Caki2 (cell line): ENCODE measurements at places on chromosomes 13 and 19. TPM values are rescaled to one million over a fixed set of nuclear protein-coding genes. Genes with fewer than 3 reads are reported as not detected.

- no peak for DNase-seq
Measured at GRCh38 chr13:73417012-73417615, 358.3 kb downstream of the KLF5 start.

DNA sequence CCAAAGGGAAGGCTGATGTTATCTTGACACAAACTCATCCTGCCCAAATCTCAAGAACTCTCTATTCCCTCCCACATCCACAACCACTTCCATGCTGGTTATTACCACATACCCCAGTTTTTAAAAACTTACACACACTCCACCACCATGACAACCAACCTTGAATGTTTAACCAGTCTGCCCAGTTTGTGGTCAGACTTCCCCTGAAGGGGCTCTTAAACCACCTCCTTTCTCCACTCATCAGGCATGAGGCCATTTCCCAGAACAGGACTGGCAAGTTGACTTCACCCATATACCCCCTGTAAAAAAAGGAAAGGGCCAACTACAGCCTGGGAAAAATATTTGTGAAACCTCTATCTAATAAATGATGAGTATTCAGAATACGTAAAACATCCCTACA lies 12.4 kb upstream of the ZSCAN4 start:
- DNase-seq = no peak

DNA sequence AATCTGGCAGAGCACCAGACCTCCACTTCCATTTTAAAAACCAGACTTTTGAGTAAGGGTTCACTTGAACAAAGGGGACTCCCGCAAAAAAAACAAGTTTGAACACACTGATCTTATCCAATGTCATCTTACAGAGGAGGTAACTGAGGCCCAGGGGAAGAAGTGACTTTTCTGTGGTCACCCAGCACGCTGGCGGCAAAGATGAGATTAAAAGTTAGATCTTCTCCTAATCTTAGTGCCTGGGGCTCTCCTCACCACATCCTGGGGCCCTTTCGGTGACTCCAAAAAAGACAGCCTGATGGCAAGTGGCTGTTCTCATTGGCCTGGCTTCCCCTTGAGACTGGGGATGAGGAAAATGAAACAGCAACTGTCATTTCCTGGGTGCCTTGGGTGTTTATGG lies 101.8 kb upstream of the ZNF98 start:
- DNase-seq = no peak

DNA sequence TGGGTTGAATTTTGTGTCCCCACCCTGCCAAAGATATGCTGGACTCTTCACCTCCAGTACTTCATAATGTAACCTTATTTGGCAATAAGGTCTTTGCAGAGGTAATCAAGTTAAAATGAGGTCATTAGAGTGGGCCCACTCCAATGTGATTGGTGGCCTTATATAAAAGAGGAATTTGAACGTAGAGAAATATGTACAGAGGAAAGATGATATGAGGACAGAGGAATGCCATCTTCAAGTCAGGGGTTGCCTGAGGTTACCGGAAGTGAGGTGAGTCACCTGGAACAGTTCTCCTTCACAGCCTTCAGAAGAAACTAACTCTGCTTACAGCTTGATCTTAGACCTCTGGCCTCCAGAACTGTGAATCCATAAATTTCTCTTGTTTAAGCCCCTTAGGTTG lies 69.9 kb downstream of the GPC5 start:
- DNase-seq = no peak

The CEACAM1 gene
- total RNA-seq = 0.09 TPM in 1 of 2 replicates, not detected in the other

The ZNF565 gene
- total RNA-seq = 1.6 and 2.0 TPM in 2 replicates

GRCh38 chr13:40148101-40148500 lies 492.6 kb downstream of the COG6 start:
- no peak for DNase-seq

DNA sequence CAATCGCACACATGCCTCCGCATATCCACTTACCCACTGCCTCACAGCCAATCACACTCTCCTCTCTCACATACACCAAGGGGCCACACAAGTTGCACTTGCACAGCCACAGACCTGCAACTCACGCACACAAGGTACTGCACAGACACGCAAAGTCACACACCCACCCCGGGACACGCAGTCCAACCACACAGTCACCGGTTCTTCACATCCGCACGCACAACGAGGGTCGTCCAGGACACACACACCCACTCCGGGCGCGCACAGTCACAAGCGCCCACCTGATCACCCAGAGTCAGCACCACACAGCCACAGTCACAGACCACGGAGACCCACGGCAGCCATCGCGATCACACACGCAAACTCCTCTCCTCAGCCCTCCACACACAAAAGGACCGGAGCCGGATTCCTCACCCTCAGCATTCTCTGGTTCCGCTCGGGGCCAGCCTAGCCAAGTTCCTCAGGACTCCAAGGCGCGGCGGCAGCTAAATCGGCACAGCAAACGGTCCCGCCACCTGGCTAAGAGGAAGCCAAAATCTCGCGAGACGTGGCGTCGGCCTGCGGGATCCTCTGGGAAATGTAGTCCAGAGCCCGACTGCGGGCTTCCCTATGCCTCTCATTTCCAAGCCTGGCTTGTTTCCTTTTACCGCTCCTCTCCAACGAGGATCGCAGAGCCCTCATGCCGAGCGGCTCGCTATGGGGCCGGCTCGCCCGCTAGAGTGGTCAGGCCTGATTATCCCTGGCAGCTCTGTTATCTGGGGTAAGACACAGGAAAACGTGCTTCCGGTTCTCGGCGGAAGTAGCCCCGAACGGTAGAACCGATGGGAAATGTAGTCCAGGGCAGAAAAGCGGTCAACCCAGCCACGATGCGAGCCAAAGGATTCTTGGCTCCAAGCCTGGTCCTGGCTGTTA lies at the start of gene ZNF850:
Gene ZNF850 (minus strand): TSS at position 497 of the 912 bp plus-strand sequence. CDS start 10,201 bp downstream, outside the sequence.
- peak; percentile 97 for DNase-seq

DNA sequence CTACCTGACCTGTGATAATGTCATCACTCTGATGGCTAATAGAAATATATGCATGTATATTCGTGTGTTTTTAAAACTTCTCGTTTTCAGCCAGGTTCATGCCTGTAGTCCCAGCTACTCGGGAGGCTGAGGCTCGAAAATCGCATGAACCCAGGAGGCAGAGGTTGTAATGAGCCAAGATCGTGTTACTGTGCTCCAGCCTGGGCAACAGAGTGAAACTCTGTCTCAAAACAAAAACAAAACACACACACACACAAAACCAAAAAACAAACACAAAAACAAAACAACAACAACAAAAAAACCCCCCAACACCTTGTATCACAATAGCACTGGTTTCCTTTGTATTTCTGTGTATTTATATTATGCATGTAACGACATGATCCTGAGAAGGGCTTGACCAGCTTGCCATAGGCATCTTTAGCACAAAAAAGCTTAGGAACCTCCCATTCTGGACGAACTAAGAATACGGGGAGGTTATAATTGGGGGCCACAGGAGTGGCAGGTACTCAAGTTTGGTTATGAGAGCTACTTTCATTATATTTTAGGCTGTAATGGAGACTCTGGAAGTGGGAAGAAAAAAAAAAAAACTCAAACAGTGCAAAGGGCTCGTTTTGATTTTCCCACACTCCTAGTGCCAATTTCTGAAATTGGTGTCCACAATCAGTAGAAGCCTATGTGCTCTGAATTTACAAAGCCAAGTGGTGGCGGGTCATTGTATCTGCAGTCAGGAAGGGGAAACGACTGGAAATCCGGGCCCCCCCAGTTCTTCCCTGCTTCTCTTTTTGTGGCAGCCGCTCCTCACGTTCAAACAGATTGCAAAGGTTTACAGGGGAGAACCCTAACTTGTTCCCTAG lies 1.2 kb upstream of the ACP7 start:
- DNase-seq = no peak

DNA sequence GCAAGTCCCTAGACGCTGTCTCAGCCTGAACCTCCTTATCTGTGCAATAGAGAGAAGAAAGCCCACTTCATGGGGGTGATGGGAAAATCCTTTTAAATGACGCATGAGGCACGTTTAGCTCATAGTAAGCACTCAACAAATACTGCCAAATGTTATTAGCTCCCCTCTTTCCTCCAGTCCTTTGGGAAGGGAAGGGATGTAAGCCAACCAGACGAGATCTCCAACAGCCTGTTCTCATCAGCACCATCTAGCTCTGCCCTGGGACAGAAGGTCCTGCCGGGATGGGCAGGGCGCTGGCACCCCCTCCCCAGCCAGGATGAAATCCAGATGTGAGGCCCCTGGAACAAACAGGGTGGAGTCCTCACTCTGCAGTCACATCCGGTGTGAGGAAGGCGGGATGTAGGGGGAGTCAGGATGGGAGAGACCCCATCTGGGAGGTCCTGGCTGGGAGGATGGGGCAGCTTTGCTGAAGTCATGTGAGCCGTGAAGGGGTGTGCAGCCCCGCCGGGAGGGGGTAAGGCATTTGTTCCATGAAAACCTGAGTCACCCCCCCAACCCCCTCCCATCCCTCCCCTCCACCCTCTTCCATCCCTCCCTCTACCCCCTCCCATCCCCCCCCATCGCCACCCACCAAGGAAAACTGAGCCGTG lies 4.6 kb downstream of the S1PR2 start:
- no peak for DNase-seq

DNA sequence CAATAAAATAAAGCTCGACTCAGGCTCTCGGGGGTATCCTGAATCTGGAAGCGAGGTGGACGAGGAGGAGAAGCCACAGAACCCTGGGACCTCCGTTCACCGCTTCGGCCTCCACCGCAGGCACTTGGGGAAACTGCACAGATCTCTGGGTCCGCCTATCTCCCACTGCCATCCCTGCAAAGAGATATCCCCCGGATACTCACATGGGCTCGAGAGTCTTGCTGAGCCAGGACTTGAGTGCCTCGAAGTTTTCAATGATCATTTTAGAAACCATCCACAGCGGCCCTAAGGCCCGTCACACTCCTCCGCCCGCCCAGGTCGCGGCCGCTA lies 589 bp downstream of the RBM26 start:
- DNase-seq = no peak

GRCh38 chr13:90984756-90985155 lies 362.7 kb upstream of the MIR17HG start:
- DNase-seq = no peak

DNA sequence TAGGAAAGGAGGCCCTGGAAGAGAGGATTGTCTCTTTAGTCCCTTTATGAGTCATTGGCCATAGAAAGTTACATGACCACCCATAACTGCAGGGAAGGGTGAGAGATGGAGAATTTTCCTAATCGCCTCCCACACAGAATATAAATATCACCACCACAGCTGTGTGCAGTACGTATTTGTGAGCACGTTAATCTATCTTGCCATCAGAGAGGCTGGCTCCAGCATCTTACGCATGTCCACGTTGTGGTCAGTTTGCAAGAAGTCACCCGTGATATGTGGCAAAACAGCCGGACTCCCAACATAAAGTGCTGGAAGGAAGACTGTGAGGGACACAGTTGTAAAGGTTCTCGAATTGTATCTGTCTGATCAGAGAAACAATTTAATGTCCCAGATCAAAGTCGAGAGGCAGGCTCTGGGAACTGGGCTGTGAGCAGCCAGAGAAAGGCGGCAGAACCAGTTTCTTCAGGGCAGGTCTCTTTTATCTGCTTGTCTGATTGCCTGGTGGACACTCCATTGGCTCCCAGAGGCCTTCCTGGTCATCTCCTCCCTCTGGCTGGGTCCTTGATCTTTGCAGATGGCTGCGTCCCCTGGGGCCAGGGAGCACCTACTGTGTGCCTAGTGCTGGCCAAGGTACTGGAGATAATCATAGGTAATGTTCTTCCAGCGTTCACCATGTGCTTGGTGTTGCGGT lies 74.9 kb downstream of the SIPA1L3 start:
- DNase-seq = no peak

- no peak for DNase-seq
Measured at GRCh38 chr13:33349986-33350826, 64.7 kb upstream of the STARD13 start.

GRCh38 chr19:46967578-46968032 lies 52.0 kb upstream of the NPAS1 start:
- DNase-seq = peak; percentile 82

DNA sequence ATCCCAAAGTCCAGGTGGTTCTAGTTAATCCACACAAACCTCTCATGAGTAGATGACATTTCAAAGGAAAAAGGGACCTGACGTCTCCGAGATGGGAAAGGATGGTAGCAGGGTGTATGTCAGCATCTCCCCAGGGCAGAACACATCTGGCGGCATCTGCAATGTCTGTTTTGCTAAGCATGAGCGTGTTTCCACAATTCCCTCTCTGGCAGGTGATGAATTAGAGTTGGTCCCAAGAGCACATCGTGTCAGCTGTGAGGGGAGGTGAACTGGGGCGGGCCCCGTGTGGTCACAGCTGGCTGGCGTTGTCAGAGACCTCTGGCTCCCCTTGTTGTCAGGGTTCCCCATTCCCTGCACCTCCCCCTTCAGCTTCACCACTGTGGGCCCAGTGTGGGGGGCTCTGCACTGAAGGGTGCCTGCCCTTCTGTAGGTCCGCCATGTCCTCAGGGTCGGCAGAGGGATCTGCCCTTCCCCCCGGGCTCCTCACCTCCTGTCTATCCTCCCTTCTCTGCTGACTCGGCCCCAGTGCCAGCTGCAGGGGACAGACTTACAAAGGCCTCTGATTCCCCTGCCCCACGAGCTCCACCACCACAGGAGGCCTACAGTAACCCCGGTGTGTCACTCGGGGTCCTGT lies 58.2 kb downstream of the CDADC1 start:
- DNase-seq = no peak

GRCh38 chr13:44760434-44760833 lies 184.3 kb upstream of the TSC22D1 start:
- DNase-seq = no peak

DNA sequence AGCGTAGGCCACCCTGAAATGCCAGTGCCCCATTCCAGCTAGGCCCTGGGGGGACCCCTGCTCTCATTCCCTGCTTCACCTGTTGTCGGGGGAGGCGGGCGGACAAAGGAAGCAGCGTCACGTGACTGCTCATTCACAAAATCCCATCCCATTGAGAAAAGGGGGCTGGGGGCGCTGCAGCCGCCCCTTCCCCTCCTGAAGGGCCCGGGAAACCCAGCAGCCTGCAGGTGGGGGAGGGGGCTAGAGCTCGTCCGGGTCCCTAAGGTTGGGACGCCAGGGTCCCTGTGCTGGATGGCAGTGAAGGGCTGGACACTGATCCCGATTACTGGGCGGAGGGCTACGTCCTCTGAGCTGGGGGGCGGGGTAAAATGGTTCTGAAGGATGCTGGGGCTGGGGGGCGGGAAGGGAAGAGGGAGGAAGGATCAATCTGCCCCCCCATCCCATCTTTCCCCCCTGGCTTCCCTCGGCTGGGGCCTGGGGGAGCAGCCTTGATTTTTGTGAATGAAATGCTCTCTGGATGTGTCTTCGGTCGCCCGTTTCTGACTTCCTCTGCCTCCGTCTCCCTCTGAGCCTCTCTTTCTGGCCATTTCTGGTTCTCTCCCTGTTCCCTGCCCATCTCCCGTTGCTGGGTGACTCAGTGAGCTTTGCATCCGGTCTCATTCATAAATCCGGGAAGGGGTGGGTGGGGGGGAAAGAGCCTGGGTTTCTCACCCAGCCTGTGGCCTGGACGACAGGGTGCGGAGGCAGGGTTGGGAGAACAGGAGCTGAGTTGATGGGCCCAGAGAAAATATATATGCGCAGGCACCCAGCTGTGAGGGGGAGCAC lies 816 bp downstream of the SPRED3 start:
- DNase-seq = no peak

The HSD17B14 gene
- 33.6 and 56.7 TPM in 2 replicates for total RNA-seq
